ENCODE measurements at places on chromosomes 5 and 9. TPM values are rescaled to one million over a fixed set of nuclear protein-coding genes. Genes with fewer than 3 reads are reported as not detected.

TAF1L gene
- 0.12 TPM for total RNA-seq

GMCL2 gene
- not detected for total RNA-seq

CD72 gene
- total RNA-seq, result 4.4 TPM

ITK gene
- 421 TPM for total RNA-seq

BRD3OS gene
- 21.5 TPM for total RNA-seq

DDX4 gene
- not detected for total RNA-seq

MAMDC4 gene
- total RNA-seq, result 9.3 TPM

CDKN2A gene
- total RNA-seq, result 6.1 TPM

DNA sequence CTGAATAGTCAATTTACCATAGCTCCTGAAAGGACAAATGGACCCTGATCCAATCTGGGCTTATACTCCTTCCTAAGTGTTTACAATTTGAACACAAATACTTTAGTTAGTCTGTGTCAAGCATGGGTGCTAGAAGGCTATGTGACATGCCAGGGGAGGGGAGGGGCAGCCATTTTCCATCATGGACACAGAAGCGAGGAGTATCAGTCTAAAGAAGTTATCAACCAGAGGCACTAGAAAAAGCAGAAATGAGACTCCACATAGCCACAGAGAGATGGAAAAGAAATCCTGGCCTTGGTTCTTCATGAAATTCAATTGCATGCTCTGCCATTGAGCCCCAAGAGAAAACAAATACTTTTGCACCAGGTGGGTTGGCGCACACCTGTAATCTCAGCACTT, 61.8 kb downstream of the NR6A1 start:
- no peaks in the 10 kb centered on the region for H3K4me1 ChIP-seq
- no peak overlapping the region for H3K27ac ChIP-seq
- H3K4me3 ChIP-seq, result no peak overlapping the region
- peaks cover 4% of the 10 kb centered on the region for H3K27me3 ChIP-seq
- DNase-seq, result no peak

DNA sequence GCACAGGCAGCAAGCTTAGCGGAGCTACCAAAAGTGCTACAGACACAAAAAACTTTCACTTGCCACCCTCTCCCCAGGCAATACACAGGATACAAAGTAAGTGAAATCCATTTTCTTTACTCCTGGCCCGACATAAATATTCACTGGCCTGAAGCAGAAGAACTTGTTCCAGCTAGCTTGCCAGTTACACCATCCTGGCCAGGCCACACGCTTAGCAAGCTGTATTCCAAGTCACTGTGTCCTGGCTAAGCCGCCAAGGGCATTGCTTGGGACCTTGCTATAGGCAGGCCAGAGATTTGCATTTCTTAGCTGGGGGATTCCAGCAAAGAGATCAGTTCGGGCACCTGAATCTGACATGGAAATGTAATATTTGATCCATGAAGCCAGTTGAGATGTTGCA, 71.0 kb upstream of the SLC1A3 start:
- DNase-seq, result no peak
- H3K27me3 ChIP-seq, result no peaks in the 10 kb centered on the region
- no peak overlapping the region for H3K4me3 ChIP-seq
- no peaks in the 10 kb centered on the region for H3K36me3 ChIP-seq
- no peaks in the 10 kb centered on the region for H3K4me1 ChIP-seq

DNA sequence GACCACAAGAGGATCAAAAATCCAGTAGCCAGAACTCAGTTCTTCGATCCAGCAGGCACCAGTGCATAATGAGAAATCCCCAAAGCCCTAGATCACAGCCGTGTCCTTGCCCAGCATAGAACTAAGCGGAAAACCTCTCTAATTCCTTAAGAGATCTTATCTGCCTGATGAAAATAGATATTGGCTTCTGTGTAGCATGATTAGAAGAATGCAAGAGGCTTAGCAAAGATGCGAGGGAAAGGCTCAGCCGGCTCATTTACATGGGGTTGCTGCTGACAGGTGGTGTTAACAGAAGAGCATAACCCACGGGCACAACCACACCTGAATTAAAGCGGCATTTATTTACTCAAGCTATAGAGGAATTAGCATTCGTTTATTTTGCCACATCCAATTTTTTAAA, 400.0 kb upstream of the ADAMTS16 start:
- no peaks in the 10 kb centered on the region for H3K27me3 ChIP-seq
- H3K4me3 ChIP-seq, result no peak overlapping the region
- no peak overlapping the region for H3K27ac ChIP-seq
- no peak for DNase-seq
- no peaks in the 10 kb centered on the region for H3K36me3 ChIP-seq

- H3K4me3 ChIP-seq, result no peak overlapping the region
- H3K27ac ChIP-seq, result no peak overlapping the region
- H3K4me1 ChIP-seq, result no peaks in the 10 kb centered on the region
- no peaks in the 10 kb centered on the region for H3K27me3 ChIP-seq
- no peak for DNase-seq
Measured at GRCh38 chr5:13919786-13920185, 24.7 kb downstream of the DNAH5 start.

DNA sequence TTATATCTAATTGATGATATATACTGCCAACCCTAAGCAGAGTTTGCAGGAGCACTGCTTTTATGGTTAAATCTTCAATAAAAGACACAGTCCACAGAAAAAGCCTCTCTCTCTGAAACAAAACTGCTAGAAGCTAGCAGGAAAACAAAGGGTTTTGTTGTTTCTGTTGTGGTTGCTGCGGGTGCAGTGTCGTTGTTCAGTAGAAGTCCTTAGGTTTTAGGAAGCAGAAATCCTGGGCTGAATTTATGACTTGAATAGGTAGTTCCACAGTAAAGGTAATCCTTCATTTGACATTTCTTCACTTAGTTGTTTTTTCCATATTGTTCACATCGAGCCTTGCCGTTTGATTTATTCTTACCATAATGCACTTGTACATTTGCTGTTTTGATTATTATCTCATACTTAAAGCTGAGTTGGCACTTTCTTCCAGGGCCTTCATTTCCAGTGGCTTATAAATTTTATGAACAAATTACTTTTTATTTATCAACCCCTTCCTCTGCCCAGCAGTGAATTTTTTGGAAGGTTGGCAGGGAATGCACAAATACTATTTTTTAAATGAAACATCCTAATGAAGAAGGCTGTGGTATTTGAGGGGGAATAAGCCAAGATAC, 209.6 kb upstream of the SLC30A5 start:
- peaks cover 17% of the 10 kb centered on the region for H3K4me1 ChIP-seq
- H3K4me3 ChIP-seq, result no peak overlapping the region
- no peaks in the 10 kb centered on the region for H3K36me3 ChIP-seq
- peak; percentile 43 for DNase-seq
- no peak overlapping the region for H3K27ac ChIP-seq

DNA sequence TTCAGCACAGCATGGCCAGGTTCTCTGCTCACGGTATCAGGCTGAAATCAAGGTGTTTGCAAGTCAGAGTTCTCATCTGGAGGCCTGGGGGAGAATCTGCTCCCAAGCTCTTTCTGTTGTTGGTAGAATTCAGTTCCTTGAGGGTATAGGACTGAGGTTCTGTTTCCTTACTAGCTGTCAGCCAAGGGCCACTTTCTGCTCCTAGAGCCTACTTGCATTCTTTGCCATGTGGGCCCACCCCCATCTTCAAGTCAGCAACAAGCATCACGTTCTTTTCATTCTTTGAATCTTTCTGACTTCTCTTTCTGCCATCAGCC, 7.4 kb upstream of the CDC42SE2 start:
- no peaks in the 10 kb centered on the region for H3K27me3 ChIP-seq
- H3K4me1 ChIP-seq, result peaks cover 74% of the 10 kb centered on the region
- peak overlapping the region; percentile 46 for H3K4me3 ChIP-seq
- peaks cover 3% of the 10 kb centered on the region for H3K36me3 ChIP-seq

DNA sequence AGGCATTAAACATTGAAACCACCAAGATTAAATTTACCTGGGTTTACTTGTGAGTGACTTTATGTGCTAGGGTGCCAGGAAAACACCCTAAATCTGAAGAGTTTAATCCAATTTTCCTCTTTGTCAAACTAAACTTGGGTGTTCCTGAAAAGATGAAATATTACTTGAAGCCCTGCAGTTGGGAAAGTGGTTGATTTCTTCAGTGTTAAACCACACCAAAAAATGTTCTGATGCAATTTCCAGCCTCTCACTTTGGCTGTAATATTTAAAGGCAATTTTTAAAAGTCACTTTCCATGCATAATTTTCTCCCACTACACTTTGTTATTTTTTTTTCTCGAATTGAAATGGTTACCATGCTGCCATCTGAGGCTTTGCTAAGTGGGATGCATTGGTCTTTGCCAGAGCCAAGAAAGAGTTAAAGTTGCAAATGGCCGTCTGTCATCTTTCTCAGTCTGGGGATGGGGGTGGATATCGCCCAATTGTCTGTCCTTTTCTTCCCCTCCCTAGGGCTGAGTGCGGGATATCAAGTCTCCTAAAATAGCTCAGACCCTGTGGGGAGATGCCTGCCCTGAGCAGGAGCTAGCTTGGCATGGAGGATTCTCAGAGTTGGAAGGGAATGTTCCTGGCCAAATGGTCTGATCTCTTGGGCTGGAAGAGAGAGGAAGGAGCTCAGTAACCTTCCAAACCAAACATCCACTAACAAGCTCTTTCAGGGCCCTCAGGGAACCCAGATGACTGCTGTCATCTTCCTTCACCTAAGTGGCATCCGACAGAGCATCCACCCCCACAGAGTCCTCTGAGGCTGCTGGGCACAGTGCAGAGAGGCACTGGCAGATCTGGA, 13.6 kb upstream of the SHB start:
- no peaks in the 10 kb centered on the region for H3K36me3 ChIP-seq
- H3K27ac ChIP-seq, result no peak overlapping the region

GRCh38 chr5:1546556-1546955, 22.8 kb upstream of the LPCAT1 start:
- H3K27me3 ChIP-seq, result no peaks in the 10 kb centered on the region
- no peaks in the 10 kb centered on the region for H3K4me1 ChIP-seq
- no peaks in the 10 kb centered on the region for H3K36me3 ChIP-seq
- no peak for DNase-seq
- no peak overlapping the region for H3K27ac ChIP-seq

GRCh38 chr5:111779260-111779921, 22.4 kb upstream of the NREP start:
- no peaks in the 10 kb centered on the region for H3K4me1 ChIP-seq
- no peak overlapping the region for H3K4me3 ChIP-seq
- DNase-seq, result no peak
- H3K27me3 ChIP-seq, result no peaks in the 10 kb centered on the region

- DNase-seq, result no peak
- H3K4me1 ChIP-seq, result no peaks in the 10 kb centered on the region
- no peak overlapping the region for H3K27ac ChIP-seq
- no peaks in the 10 kb centered on the region for H3K36me3 ChIP-seq
Measured at GRCh38 chr5:124639095-124639665, 107.3 kb downstream of the ZNF608 start.

DNA sequence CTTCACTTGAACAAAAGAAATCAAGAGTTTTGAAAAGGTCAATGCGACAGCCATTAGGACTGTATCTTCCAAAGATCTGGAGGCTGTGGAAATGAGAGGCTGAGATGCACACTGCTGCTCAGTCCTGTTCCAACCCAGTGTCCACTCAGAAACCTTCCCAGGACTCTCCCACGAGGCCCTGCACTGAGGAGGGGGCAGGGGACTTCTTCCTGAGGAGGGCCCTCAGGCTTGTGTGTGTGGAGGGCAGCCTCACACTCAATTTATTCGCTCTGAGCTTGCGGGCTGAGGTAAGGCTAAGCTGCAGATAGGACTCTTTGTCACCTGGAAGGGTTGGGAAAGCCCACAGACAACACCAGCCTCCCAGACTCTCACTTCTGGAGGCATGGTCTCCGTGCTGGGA, 69.6 kb upstream of the ROR2 start:
- no peaks in the 10 kb centered on the region for H3K27me3 ChIP-seq
- no peaks in the 10 kb centered on the region for H3K36me3 ChIP-seq
- no peak overlapping the region for H3K27ac ChIP-seq
- no peak for DNase-seq
- H3K4me1 ChIP-seq, result no peaks in the 10 kb centered on the region

DNA sequence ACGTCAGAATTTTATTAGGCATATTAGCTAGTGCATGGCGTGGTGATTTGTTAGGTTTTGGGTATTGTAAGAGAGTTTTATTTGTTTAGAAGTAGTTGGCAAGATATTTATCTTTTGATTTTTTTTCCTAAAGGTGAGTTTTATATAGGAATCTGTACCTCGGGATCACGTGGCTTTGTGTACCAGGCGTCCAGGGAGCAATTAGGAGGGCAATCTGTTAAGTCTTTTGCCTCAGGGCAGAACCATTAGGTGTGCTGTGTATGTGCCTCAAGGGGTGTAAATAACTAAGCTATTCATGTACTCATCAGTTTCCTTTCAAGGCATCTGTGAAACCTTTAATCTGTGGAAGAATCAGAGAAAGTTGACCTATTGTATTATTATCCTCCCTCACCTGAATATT, 39.4 kb downstream of the ZSWIM6 start:
- no peaks in the 10 kb centered on the region for H3K36me3 ChIP-seq
- H3K27ac ChIP-seq, result no peak overlapping the region
- no peak overlapping the region for H3K4me3 ChIP-seq
- no peaks in the 10 kb centered on the region for H3K27me3 ChIP-seq
- DNase-seq, result no peak

- no peak overlapping the region for H3K4me3 ChIP-seq
- H3K27me3 ChIP-seq, result no peaks in the 10 kb centered on the region
- no peaks in the 10 kb centered on the region for H3K4me1 ChIP-seq
- H3K27ac ChIP-seq, result no peak overlapping the region
Measured at GRCh38 chr5:135008981-135009735, 24.9 kb downstream of the PITX1 start.

GRCh38 chr5:17216974-17217492, 398 bp upstream of the BASP1 start:
- H3K36me3 ChIP-seq, result no peaks in the 10 kb centered on the region
- DNase-seq, result no peak
- no peak overlapping the region for H3K4me3 ChIP-seq
- H3K27me3 ChIP-seq, result no peaks in the 10 kb centered on the region
- H3K4me1 ChIP-seq, result no peaks in the 10 kb centered on the region
- H3K27ac ChIP-seq, result no peak overlapping the region

- H3K4me3 ChIP-seq, result peak overlapping the region; percentile 50
- H3K27ac ChIP-seq, result no peak overlapping the region
- peaks cover 29% of the 10 kb centered on the region for H3K4me1 ChIP-seq
- peaks cover 15% of the 10 kb centered on the region for H3K27me3 ChIP-seq
- H3K36me3 ChIP-seq, result no peaks in the 10 kb centered on the region
- no peak for DNase-seq
Measured at GRCh38 chr5:142325725-142326479, 1.1 kb upstream of the SPRY4 start.

DNA sequence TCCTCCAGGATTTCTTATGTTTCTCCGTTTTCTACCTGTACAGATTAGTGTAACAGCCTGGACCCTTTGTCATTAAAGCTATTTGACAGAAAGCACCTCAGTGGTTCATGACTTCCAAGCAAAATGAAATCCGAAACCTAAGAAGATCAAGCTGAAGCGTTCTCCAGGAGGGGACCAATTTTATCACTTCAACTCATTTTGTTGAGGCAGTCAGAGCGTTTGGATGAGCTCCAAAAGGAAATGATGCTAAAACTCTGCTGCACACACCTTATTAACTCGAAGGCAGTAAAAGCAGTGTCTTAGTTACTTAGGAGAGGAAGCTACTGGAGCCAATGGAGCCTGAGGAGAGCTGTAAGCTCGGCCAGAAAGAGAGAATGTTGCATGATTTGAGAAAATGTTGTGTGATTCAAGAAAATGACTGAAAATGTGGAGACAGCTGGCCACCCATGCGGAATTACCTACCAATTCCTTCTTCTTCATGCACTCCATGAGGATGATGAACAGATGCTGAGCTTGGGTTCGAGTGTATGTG, 346.7 kb upstream of the KLF9 start:
- no peak overlapping the region for H3K4me3 ChIP-seq
- no peaks in the 10 kb centered on the region for H3K36me3 ChIP-seq
- no peaks in the 10 kb centered on the region for H3K27me3 ChIP-seq
- no peak for DNase-seq
